ENCODE measurements at places on chromosomes 6 and 20.

- no peak for DNase-seq
Observed at GRCh38 chr20:23235173-23236027, 115.2 kb upstream of the NXT1 start.

DNA sequence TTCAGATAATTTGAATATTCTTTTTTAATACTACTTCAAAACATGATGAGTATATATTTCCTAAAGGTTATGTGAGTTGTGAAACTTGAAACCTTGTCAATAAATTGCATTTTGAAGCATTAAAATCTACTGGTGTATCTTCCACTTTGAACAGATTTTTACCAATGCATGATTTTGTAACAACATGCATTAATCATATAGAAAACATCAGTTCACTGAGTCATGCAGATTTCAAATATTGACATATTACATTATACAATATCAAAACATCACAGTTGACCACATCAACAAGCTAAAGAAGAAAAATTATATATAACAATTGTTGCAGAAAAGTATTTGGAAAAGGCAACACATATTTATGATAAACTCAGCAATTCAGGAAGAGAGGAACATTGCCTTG lies 158.1 kb downstream of the WDR27 start:
- DNase-seq: no peak

DNA sequence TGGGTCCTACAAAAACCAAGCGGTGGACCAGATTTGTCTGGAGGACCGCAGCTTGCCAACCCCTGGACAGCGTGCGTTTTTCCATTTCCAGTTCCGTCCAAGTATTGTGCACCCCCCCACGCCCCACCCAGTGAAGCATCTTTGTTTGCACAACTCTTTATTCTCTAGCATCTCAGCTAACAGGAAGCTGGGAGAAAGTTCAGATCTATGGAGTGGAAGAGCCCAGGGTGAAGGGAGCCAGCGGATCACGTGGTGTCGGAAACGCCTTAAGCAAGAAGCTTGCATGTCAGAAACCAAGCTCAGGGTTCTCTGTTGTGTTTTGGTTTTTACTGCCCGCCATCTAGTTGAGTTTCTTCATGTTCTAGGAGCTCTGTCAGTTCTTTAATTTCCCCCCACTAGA lies 29.9 kb downstream of the ARID1B start:
- no peak for DNase-seq

DNA sequence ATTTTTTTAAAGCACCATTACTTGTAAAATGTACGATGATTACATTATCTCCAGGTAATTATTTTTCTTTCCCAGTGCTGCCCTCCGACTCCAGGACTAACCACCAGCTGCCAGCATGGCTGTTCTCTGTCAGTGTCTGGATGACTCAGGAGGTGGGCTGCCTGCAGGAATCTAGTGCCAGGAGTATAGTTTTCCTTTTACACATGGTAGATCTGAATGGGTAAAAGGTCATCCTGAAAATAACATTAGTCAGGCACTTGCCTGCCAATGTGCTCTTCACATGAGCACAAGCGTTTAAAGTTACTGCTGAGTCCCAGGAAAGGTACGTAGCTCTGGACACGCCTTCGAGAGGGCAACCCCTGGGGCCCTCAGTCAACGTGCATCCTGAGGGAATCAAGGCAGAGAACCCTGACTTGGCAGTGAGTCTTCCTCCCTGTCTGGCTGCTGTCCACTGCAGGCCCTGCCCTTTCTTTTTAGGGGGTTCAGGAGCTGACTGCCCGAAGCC lies 2.4 kb downstream of the DYNLT1 start:
- DNase-seq: no peak

- DNase-seq: no peak
Observed at GRCh38 chr6:54307439-54307910, 766 bp upstream of the TINAG start.

DNA sequence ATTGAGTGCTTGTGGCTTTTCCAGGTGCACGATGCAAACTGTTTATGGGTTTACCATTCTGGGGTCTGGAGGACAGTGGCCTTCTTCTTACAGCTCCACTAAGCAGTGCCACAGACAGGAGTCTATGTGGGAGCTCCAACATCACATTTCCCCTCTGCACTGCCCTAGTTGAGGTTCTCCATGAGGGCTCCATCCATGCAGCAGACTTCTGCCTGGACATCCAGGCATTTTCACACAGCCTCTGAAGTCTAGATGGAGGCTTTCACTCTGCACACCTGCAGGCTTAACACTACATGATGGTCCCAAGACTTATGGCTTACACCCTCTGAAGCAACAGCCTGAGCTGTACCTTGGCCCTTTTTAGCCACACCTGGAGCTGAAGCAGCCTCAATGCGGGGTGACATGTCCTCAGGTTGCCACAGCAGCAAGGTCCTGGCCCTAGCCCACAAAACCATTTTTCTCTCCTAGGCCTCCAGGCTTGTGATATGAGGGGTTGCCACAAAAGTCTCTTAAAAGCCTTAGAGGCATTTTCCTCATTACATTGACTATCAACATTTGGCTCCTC lies 552.2 kb downstream of the TFAP2A start:
- DNase-seq: no peak

- no peak for DNase-seq
Observed at GRCh38 chr6:43093436-43094289, 17.5 kb downstream of the PTK7 start.

GRCh38 chr6:31664790-31665500 lies at the start of gene GPANK1:
GPANK1 (minus strand) TSS chr6:31664997; CDS start chr6:31664478, 519 bp downstream.
- DNase-seq: peak; percentile 78

DNA sequence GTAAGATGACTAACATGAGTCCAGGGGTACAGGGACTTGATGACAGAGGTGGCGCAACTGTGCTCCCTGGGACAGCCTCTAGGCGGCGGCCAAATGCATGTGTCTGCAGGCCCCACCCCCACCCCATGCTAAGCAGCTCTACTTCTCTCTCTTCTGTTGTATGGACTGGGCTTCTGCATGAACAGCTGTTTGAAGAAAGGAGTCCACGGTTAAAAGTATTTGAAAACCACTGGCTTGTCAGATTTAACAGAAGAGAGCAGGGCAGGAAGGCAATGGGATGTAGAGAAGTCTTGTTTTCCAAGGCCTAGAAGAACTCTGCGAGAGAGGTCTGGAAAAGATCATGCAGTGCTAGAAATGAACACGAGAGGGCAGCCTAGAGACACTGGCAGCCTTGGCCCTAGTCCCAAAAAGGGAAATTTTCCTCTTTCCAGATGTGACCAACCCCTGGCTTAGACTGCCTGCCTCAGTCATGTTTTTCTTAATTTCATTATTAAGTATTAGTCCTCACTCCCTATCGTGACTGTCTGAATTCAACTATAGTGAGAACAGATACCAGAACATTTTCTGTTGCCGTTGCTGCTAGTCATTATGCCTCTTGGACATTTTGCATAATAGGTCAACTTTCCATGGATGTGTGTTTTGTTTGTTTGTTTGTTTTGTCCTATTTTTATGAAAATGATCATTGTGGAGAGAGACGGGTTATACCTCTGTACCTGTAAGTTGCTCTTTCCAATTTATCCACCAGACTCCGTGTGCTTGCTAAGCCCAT lies 265.0 kb downstream of the ADGRG6 start:
- peak; percentile 36 for DNase-seq

DNA sequence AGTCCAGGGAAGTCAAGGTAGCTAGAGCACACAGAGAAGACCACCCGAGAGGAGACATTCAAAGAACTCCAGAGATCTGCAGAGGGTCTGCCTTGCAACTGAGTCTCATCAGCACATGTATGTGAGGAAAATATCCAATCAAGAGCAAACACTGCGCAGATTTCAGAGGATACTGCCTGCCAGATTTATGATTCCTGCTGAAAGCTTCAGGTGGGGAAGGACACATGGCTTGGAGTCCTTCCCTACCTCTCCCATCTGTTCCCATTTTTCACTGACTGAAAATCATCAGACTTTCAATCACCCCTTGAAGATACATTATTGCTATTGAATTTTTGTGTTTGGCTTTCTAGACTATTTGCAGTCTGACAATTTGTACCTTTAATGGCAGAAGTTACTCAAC lies 7.6 kb upstream of the KIAA1586 start:
- no peak for DNase-seq

- DNase-seq: no peak
Observed at GRCh38 chr6:93293460-93293859, 125.9 kb downstream of the EPHA7 start.

GRCh38 chr20:35048739-35049138 lies 43.9 kb downstream of the TRPC4AP start:
- DNase-seq: no peak

- DNase-seq: no peak
Observed at GRCh38 chr6:129749749-129750120, 39.8 kb upstream of the ARHGAP18 start.

- no peak for DNase-seq
Observed at GRCh38 chr6:111113336-111114086, 26.2 kb downstream of the SLC16A10 start.

DNA sequence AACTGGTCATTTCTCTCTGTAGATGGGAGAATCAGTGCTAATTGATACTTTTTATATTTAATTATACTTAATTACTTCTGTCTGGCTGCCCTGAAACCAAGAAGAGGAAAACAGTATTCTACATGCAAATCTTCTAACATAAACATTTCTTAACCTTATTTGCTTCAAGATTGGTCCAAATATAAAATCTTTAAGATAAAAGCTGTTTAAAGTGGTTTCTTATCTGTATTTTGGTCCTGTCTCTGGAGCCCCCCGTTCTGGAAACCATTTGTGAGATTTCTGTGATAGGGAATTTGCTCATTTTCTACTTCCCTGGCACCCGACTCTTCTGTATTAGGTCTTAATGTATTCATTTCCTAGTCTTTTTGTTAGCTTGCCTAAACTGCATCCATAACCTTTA lies 168.6 kb downstream of the RNF144B start:
- DNase-seq: no peak
